ENCODE measurements at places on chromosomes 4 and X.
A peak's percentile ranks its signal among the peaks of the same experiment; 100 is the strongest.

- DNase-seq, result no peak
These were observed 38.5 kb upstream of the C1GALT1C1 start for GRCh38 chrX:120668357-120668756.

GRCh38 chr4:62407534-62407933, 1207.4 kb downstream of the ADGRL3 start:
- DNase-seq, result no peak

DNA sequence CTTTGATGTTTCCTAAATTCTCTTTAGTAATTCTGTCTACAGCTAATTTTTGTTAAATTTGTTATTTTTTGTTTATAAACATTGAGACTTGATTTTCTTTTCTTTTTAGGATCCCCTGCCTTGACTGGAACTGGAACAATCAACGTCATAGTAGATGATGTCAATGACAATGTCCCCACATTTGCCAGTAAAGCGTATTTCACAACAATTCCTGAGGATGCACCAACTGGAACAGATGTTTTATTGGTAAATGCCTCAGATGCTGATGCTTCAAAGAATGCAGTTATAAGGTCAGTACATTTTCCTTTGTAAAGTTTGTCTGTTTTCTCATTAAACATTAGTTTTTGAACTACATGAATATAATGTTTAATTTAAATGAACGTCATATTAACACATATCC, 119.4 kb downstream of the FAT4 start:
- DNase-seq, result no peak

DNA sequence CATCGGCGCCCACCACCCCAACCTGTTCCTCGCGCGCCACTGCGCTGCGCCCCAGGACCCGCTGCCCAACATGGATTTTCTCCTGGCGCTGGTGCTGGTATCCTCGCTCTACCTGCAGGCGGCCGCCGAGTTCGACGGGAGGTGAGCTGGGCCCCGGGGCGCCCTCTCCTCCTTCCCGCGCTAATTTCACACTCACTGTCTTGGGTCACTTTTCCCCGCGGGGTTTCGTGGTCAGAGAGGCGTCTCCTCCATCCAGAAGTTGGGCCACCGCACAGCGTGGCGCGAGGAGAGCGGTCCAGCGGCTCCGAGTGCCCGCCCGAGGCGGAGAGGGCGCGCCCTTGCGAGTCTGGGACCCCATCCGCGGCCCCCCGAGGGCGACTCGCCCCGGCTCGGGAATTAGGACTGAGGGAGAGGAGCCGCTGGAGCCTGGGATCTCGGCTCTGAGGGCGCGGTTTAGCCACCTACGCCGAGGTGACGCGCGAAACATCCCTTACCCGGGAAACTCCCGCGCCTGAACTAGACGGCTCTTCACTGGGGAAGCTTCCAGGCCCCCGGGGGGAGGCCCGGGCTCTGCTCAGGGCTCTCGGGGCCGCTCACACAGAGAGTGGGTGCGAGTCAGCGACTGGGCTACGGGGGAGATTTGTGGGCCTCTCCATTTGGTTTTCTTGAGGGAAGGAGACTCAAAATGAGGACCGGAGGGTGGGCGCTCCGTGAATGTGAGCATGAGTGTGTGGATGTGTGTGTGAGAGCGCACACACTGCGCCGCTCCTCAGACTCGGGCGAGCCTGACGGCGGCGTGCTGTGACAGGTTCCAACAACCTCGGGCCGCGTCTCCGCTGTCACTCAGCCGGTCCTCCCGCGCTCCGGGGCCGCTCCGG, 551 bp downstream of the NPNT start:
- peak; percentile 60 for DNase-seq

DNA sequence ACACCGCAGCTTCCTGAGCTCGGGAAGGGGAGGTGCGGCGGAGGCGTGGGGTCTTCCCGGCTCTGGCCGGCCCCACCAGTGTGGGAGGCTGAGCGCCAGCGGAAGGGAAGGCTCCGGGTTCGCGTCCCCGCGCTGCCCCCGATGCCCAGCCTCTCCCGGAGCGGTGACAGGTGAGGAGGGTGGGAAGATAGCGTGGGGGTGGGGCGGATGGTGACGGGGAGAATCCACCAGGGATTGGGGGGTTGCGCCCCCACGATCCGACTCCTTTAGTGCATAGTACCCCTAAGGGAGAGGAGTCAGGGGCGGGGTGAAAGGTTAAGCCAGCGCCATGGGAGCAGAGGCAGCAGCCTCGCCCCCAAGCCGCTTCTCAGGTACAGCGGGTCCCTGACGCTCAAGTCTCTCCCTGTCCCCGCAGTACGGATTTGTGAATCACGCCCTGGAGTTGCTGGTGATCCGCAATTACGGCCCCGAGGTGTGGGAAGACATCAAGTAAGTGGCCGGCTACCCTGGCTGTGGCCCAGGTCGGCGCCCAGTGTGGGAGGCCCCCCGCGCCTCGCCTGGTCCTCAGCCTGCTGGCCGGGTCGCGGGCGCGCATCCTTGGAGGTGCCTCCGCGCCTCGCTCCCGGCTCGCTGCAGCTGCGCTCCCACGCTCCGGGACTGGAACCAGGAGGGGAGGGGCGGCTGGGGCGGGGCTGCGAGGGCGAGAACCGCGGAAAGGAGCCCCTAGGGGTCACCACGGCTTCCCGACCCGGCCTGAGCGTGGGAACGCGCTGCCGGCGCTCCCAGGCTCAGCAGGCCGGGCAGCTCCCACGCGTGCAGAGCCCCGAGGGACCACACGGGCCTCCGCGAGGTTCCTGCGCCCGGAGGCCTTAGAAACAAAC, 791 bp downstream of the GUCY1B1 start:
- DNase-seq, result peak; percentile 71

DNA sequence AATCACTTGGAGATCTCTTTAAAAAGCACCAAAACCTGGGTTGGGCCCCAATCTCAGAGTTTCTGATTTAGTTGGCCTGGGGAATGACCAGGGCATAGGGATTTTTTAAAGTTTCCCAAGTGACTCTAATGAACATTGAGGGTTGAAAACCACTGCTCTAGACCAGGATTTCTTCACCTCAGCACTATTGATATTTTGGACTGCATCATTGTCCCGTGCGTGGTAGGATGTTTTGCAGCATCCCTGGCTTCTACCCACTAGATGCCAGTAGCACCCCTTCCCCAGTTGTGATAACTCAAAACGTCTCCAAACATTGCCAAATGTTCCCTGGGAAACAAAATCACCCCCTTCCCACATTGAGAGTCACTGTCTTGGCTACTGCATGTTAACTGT, 61.8 kb downstream of the ATXN3L start:
- no peak for DNase-seq

GRCh38 chr4:163833669-163834068, 339.2 kb downstream of the TMA16 start:
- DNase-seq, result no peak

DNA sequence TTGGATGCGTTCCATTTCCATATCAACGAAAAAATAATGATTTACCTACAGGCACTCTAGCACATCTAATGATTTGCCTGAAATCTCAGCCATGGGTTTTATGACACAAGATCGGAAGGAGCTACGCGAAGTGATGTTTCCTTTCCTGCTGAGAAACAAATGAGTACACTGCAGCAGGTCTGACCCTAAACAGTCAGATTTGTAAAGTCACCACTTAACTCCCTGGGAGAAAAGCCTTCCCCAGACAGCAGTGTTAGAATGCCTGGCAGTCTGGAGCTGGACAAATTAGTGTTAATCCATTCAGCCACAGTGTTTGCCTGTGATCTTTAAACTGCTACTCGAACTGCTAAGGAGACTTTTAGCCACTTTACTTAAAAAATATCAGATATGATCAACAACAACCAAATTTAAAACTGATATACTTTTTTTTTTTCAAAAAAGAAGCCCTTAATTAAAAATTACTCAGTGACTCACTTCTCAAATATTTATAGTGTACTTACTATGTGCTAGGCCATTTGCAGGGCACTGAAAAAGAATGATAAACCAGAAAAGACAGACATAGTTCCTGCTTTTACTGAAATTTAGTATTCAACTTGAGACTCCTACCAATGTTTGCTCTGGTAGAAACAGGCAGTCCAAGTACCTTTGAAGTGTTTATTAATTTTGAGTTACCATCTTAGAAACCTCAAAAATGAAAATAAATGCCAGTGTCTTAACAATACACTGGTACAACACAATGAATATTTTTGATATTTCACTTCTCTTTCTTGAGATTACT, 104.5 kb downstream of the SHISA3 start:
- DNase-seq, result peak; percentile 56

GRCh38 chrX:3501833-3502535, 155.5 kb upstream of the MXRA5 start:
- no peak for DNase-seq

DNA sequence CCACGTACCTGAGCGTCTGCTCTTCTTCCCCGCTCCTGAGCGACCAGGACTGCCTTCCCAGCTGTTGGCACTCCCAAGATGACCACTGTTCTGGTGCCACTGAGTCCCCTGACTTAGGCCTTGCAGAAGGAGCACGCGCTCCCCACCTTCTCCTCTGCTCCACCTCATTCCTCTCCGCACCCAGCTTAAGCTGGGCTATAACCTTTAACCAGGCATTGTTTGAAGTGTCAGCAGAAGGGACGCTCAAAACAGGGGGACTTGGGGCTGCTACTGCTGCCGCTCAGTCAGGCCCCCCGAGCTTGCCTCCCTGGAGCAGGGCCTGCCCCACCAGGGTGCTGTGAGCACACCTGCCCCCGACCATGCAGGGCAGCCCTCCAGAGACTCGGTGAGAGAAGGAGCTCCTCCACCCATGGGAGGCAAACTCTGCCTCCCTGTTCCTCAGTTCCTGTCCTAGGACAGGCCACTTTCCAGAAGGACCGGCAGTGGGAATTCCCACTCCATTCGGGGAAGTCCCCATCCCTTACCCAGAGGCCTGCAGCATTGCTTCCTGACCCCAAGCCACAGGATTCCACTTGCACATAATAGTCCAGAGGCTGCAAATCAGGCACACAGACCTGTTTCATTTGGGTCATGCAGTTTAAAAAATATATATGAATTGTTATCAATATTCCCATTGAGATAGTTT, 99.7 kb upstream of the ENPP6 start:
- DNase-seq, result no peak

GRCh38 chr4:88756149-88756548, 58.5 kb upstream of the NAP1L5 start:
- DNase-seq, result no peak

GRCh38 chrX:52426810-52427209, 58.0 kb downstream of the XAGE2 start:
- no peak for DNase-seq

DNA sequence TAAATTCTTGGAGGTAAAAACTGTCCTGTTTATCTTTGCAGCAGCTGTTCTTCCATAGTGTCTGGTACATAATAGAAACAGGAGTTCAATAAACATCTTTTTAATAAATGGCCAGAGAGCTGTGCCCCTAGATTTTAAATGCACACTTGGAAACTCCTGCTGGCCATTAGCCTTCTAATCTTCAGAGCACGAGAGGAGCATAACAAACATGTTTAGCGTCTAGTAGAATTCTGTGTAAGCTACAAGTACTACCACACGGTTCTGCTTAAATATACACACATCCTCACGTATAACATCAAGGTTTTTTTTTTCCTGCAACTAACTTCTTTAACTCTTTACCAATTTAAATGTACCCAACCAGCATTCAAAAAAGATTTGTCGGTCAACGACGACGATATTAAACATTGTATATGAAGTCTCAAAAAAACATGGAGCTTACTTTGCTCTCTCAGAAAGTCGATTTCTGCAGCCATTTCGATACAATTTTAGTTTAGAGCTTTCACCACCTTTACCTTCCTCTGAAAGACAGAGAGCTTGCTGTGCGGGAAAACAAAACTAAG, 628 bp downstream of the SCLT1 start:
- peak; percentile 25 for DNase-seq

DNA sequence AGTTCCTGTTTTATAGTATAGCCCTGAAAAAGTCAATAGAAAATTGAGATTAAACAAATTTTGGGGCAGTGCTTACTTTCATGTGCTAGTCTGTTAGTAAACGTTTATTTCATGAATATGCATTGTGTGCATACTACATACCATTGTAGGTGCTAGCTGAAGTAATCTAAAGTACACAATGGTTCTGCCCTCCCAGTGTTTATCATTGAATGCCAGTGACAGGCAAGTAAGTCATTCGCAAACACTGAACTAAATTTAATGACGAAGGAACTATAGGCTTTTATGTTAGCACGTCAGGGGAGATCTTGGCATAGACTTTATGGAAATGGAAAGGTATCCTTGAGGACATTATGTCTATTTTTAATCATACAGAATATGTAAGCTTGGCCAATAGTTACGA, 426.9 kb upstream of the EPHA5 start:
- DNase-seq, result no peak

DNA sequence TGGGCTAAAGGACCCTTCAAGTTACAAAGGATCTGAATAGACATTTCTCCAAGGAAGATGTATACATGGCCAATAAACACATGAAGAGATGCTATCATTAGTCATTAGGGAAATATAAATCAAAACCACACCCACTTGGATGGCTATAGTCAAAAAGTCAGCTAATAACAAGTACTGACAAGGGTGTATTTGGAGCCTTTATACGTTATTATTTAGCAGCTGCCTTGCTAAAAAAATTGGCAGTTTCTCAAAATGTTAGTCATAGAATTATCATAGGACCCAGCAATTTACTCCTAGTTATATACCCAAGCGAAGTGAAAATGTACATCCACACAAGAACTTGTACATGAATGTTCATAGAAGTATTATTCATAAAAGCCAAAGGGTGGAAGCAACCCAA, 112.7 kb upstream of the DUSP21 start:
- DNase-seq, result no peak

- DNase-seq, result no peak
These were observed 876.4 kb upstream of the SLIT2 start for GRCh38 chr4:19375136-19375804.

GRCh38 chrX:71917621-71918343, 7.1 kb downstream of the NHSL2 start:
- DNase-seq, result no peak

- no peak for DNase-seq
These were observed 13.2 kb upstream of the IL13RA2 start for GRCh38 chrX:115030625-115031024.

DNA sequence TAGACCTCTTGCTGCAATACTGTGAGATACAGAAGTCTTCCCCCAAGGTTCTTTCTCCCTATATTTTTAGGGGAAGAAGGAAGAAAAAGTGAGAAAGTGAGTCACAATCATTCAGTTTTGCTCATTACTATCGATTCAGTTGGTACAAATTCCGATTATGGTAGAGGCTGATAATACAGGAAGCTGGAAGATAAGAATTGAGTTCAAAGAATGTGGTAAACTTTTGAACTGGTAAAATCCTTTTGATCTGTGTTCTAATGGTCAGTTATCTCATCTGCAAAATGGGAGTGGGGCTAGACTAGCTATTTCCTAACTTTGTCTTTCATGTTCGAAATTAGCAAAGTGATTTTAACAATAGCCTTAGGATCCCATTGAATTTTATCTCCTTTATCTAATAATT, 101.4 kb upstream of the FAT1 start:
- DNase-seq, result no peak

DNA sequence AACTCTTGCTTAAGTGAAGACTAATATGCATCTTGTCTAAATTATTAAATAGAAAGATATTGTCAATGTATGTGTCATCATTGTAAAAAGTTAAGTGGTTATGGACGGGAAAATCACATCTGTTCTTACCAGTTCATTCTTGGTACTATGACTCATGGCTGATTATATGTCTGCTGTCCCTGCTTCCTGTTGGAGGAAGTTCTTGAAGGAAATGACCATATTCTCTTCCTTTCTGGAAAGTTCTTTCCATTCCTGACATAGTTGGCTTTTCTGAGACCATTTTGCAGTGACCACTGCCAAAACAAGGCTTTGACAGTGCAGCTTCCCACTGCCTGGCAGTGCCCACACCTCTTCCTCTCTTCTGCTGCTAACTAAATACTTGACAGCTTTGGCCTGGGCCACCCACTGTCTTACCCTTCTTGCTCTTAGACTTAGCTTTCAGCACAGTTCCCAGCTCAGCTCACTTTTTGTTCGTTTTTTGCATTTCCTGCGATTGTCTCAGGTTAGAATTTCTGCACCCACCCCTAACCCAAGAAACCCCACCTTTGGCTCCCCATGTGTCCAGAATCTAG, 13.2 kb upstream of the CLDN24 start:
- no peak for DNase-seq

All from D341Med (cell line).